ENCODE measurements at places on chromosomes 3 and 15. TPM values are rescaled to one million over a fixed set of nuclear protein-coding genes. Genes with fewer than 3 reads are reported as not detected.

The ASB14 gene
- not detected for total RNA-seq

The FSIP1 gene
- total RNA-seq, result 0.36 TPM

DNA sequence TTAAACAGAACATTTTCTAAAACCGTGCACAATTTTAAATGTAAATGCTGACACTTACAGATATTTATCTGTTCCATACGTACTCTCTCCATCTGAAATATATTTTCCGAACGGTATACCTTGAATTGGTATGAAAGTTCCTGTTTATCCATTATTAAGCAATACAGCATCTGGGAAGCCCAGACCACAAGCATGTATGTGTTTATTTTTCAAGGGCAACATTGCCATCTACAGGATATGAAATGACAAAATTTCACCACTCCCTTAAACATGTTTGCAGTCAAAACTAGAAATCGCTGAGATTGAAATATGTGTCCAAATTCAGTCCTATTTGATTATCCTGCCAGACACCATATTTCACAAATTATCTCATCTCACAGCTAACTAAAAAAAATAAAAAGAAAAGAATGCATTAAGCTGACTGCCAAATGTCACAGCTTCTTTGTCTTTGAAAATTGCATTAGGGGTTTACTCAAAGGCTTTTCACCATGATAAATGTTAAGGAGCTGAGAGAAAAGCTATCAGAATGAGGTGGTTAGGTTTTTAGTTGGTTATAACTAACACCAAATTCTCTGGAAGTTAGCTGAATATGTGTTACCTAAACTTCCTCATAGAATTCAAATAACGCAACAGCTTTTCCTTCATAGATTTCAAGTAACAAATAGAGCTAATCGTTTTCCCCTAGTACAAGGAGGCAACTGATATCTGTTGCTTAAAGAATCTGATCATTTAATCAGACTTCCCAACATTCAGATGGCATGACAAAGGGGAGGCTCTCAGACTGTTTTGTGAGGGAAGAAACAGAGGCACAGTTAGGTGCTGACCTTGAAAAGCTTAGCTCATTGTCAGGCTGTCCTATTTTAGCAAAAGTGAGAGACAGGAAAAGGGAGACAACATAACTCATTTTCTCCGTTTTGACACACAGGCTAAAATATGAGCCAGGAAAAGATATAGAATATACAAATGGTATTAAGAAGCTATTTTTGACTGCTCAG lies 533.1 kb downstream of the TBL1XR1 start:
- no peaks in the 10 kb centered on the region for H3K36me3 ChIP-seq
- no peak overlapping the region for H3K27ac ChIP-seq
- no peak for DNase-seq
- H3K27me3 ChIP-seq, result no peaks in the 10 kb centered on the region
- no peaks in the 10 kb centered on the region for H3K4me1 ChIP-seq

- no peaks in the 10 kb centered on the region for H3K27me3 ChIP-seq
- DNase-seq, result no peak
- H3K27ac ChIP-seq, result no peak overlapping the region
These were observed 150.1 kb downstream of the MEX3B start for GRCh38 chr15:81895723-81896122.

DNA sequence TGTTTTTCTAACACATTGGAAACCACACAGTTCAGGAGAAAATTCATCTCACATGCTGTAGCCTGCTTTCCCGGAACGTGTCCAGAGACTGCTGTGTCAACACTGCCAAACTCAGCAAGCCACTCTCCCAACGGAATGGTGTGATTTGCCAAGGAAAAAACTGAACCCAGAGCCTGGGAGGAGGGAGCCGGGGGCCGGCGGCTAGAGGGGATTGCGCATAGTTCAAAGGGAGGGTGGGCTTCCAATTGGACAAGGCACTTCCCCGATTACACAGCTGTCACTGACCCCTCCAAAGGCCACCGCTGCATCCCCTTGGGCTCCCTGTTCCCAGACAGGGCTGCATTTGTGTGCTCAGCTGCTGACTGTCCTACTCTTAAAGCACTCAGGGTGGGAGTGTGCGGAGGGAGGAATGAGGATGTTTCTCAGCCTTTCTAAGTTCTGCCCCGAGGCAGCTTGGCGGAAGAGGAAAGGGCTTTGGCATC lies 256.2 kb downstream of the ZNF621 start:
- no peak for DNase-seq
- H3K36me3 ChIP-seq, result no peaks in the 10 kb centered on the region
- no peak overlapping the region for H3K4me3 ChIP-seq

GRCh38 chr3:117566926-117567325 lies 857.3 kb downstream of the TUSC7 start:
- H3K27me3 ChIP-seq, result no peaks in the 10 kb centered on the region
- H3K4me3 ChIP-seq, result no peak overlapping the region
- no peaks in the 10 kb centered on the region for H3K4me1 ChIP-seq
- DNase-seq, result no peak
- no peak overlapping the region for H3K27ac ChIP-seq
- no peaks in the 10 kb centered on the region for H3K36me3 ChIP-seq

DNA sequence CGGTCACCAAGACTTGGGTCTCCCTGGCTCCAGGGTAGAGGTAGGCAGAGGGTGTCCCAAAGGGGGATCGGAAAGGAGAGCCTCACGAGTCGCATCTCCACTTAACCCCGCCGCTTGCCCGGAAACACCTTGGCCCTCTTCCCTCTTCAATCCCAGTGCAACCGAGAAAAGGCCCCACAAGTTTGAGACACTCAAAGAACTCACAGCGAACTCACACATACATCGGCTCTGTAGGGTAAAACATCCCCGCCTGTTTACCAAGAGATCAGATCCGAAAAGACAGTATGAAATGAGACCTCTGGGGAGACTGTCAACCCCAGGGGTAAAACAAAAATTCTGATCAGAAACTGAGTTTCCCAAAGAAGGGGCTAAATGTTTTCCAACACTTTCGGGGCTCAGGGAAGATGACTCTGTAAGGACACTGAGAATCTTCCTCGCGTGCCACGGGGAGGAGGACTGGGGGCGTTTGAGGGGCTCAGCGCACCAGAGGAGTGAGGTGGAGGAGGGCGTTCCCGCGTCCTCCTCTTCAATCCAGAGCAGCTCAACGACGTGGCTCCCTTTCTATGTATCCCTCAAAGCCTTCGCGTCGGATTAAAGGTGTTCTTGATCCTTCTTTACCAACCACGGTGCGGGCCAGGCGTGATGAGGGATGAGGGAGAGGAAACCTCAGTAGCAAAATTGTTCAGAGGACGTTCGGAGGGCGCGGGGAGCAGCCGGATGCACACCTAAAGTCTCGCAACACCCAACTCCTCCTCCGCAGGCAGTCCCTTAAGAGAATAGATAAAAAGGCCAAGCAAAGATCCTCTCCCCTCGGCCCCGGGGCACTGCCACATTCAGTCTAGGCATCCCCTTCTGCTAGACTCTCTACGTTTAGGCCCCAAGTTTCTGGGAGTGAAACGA lies 3.7 kb downstream of the WNT5A start:
- no peaks in the 10 kb centered on the region for H3K36me3 ChIP-seq
- peaks cover 12% of the 10 kb centered on the region for H3K27me3 ChIP-seq
- peaks cover 13% of the 10 kb centered on the region for H3K4me1 ChIP-seq
- H3K27ac ChIP-seq, result no peak overlapping the region
- no peak for DNase-seq
- H3K4me3 ChIP-seq, result peak overlapping the region; percentile 47

- no peaks in the 10 kb centered on the region for H3K4me1 ChIP-seq
- no peaks in the 10 kb centered on the region for H3K36me3 ChIP-seq
- H3K4me3 ChIP-seq, result no peak overlapping the region
- no peak for DNase-seq
- no peaks in the 10 kb centered on the region for H3K27me3 ChIP-seq
These were observed 189.6 kb upstream of the THBS1 start for GRCh38 chr15:39391230-39391629.

DNA sequence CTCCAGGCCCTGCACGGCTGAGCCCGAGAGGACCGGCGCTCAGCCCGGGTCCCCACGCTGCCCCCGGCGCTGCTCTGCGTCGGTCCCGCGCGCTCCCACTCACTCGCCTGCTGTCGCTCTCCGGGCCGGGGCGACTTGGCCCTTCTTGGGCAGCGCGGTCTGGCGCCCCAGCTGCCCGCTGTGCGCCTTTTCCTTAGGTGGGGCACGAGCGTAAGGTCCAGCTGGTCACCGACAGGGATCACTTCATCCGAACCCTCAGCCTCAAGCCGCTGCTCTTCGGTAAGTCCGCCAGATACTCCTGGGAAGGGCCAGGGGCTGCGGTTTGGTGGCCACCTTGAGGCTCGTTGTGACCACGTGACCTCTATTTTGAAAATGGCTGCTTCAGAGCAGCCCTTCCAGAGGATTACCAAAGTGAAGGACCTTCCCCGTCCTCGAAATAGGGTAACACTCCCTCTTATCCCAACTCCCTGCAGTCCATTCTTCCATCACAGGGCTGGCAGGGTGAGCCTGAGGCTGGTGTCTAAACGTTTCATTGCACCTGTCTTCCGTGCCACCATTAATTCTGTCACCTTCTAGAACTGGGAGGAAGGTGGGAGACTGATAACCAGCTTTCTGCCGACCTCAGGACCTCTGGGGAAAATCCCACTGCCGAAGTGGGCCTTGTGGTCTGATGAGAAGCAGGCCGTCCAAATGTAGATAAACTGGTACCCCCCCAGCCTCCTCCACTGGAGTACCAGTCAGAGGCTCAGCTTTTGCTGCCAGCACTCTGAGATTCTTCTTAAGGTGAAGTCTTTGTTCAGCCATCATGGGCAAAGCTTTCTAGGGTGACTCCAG lies 812 bp downstream of the P4HTM start:
- H3K27me3 ChIP-seq, result no peaks in the 10 kb centered on the region
- peak overlapping the region; percentile 93 for H3K4me3 ChIP-seq
- DNase-seq, result no peak

DNA sequence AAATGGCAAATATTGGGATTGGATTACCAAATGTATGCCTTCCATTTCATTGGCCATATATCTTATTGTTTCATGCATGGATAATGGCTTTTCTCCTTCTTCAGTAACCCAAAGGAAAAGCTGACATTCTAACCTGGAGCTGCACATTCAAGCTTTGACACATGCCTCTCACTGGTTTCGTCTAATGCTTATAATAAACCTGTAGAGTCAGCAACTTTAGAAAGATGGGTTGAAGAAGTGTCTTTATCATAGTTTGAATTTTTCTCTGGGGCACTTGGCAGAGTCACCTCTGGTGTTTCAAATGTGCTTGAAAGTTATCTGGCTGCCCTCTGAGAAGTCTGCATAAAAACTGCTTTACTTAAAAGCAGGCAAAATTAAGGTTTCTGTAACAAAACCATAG lies 55.4 kb upstream of the GOLGA8A start:
- H3K4me3 ChIP-seq, result no peak overlapping the region
- no peaks in the 10 kb centered on the region for H3K36me3 ChIP-seq
- H3K4me1 ChIP-seq, result no peaks in the 10 kb centered on the region
- H3K27me3 ChIP-seq, result peaks cover 5% of the 10 kb centered on the region

DNA sequence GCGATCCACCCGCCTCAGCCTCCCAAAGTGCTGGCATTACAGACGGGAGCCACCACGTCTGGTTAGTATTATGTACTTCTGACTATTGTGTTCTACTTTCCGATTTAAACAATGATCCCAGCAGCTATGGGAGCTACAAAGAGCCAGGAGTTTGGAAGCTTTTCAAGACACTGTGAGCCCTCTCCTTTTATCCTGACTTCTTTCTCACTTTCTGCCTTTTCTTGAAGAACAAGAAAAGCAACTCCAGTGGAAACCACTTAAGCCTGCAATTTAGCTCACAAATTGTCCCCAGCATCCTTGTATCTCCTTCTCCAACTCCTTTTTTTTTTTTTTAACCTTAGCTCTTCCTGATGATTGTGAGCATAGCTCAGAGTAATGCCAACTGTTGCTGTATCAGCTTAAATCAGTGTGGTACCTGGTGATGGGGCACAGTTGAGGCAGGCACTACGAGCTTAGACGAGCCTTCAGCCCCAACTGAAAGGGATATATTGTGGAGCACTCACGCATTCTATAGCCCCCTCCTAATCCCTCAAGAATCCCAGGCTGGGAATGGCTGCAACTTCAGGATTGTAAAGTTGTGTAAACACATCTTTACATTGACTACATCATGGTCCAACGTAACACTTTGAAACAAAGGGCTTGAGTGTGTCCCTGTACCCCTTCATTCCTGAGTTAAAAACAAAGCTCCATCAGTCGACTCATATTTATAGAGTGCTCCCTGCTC lies 677.0 kb downstream of the FHIT start:
- H3K27me3 ChIP-seq, result no peaks in the 10 kb centered on the region
- H3K36me3 ChIP-seq, result no peaks in the 10 kb centered on the region
- no peak overlapping the region for H3K27ac ChIP-seq
- H3K4me3 ChIP-seq, result no peak overlapping the region

All from GM12878 (cell line).